ENCODE measurements at places on chromosomes 12 and 14. TPM values are rescaled to one million over a fixed set of nuclear protein-coding genes. Genes with fewer than 3 reads are reported as not detected.

Gene SOAT2
- 0.24 TPM for polyA plus RNA-seq

Gene MNAT1
- polyA plus RNA-seq = 55.6 TPM

- DNase-seq = peak; percentile 38
Measured at GRCh38 chr12:66035288-66035966, 95.1 kb downstream of the LLPH start.

- DNase-seq = no peak
Measured at GRCh38 chr14:49954171-49954631, 61.3 kb downstream of the ARF6 start.

DNA sequence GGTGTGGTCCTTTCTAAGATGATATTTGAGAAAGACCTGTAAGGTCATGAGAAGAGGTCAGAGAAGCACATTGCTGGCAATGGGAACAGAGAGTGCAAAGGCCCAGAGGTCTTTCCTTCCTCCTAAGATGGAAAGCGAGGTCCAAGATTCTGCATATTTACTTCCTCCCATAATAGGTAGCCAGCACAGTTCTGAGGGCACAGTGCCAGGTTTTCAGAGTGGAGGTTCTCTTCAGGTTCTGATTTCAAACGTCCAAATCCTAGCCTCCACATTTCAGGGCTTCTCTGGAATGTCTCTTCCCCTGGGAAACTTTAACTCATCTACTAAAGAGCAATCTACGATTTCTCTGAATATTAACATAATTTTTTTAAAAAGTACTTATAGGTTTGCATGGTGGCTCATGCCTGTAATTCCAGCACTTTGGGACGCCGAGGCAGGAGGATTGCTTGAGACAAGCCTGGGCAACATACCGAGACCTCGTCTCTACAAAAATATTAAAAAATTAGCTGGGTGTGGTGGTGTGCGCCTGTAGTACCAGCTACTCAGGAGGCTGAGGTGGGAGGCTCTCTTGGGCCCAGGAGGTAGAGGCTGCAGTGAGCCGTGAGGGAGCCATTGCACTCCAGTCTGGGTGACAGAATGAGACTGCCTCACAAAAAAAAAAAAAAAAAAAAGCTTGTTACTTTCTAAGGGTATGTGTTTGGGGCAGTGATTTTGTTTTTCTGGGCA lies 526 bp upstream of the MRPL42 start:
- peak; percentile 4 for DNase-seq

GRCh38 chr14:20458031-20458789 lies 3.0 kb downstream of the PIP4P1 start:
- no peak for DNase-seq

DNA sequence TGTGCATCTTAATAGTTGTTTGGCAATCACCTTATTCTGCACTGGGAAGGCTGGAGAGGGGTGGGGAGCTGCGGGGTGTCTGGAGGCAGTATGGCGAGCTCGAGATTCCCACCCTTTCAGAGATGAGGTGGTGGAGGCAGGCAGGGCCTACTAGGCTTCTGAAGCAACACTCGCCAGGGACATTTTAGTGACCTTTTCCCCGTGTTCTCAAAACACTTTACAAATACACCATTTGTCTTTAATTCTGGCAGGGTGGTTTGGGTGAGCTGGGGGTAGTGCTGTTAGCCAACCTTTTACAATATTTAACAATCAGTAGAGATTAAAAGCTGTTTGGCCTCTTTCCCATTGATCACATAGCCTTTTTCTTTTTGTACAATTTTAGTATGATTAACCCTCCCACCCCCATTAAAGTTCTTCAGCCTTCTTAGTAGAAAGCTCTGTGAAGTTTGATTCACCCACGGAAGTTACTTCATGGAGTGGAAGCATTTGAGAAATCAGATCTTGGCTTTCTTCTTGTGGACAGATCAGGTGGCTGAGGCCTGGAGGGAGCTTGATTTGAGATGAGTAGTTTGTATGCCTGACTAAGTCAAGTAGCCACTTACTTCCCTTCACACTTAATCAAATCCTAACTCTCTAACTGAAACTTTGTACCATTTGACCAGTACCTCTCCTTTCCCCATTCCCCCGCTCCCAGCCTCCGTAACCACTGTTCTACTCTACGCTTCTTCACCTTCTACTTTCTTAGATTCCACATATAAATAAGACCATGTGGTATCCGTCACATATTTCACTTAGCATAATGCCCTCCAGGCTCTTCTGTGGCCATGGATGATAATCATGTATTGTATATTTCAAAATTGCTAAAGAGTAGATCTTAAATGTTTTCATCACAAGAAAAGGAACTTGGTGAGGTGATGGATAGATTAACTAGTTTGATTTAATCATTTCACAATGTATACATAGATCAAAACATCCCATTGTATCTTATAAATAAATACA lies 41.0 kb downstream of the TRAF3 start:
- DNase-seq = no peak

- no peak for DNase-seq
Measured at GRCh38 chr14:24094841-24095270, 745 bp downstream of the PCK2 start.

DNA sequence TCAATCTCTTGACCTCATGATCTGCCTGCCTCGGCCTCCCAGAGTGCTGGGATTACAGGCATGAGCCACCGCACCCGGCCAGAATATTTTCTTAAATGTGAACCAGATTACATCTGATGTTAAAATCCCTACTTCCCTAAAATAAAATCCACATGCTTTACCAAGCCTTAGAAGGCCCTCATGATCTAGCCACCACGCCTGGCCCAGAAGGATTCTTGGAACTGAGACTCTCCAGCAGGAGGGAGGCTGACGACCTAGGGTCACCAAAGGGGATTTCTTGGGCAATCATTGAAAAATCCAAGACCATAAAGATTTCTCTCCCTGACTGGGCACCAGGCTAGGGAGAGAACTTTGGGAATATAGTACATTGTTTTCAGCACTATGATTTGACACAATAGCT lies 25.2 kb upstream of the RASSF3 start:
- no peak for DNase-seq

- DNase-seq = no peak
Measured at GRCh38 chr14:96824283-96824682, 27.1 kb downstream of the VRK1 start.

- DNase-seq = no peak
Measured at GRCh38 chr14:52275372-52275771, 7.9 kb downstream of the PTGDR start.
